ENCODE measurements at places on chromosomes 16 and 17. TPM values are rescaled to one million over a fixed set of nuclear protein-coding genes. Genes with fewer than 3 reads are reported as not detected.

DNA sequence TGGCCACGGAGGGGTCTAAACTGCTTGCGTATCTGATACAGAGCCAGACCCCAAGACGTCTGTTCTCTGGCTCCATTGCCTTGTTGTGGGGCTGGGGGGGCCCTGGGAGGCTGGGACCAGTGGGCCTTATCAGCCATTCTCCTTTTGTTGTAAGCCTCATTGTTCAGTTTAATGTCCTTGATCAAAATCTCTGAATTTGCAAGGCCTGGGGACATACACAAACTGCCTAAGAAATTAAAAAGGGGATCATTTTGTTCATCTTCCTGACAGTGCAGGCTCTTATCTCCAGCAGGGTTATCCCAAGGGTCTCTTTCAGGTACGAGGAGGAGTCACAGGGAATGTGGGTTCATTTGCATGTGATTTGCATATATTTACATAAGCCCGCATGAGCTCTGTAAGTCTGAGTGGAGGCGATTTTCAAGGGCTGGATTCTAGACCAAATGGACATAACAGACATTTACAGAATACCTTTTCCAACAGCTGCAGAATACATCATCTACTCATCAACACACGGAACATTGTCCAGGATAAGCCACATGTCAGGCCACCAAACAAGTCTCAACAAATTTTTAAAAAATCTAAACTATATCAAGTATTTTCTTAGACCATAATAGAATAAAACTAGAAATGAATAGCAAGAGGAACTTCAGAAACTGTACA, 269.8 kb downstream of the RBFOX1 start:
- DNase-seq = no peak

DNA sequence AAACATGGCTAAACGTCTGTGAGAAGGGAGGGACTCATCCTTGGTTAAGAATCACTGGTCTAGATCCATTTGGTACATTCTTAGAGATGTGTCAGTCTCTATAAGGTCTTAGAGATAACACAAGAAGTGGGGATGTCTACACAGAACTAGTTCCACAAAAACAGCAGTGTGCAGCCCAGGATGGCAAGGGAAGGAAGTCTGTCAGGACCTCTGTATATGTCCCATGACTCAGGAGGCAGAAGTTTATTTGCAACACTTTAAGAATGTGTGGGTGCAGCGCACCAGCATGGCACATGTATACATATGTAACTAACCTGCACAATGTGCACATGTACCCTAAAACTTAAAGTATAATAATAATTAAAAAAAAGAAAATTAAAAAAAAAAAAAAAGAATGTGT, 548.5 kb upstream of the SOX9 start:
- DNase-seq = no peak

GRCh38 chr16:19677402-19677801, 40.6 kb downstream of the KNOP1 start:
- DNase-seq = no peak

DNA sequence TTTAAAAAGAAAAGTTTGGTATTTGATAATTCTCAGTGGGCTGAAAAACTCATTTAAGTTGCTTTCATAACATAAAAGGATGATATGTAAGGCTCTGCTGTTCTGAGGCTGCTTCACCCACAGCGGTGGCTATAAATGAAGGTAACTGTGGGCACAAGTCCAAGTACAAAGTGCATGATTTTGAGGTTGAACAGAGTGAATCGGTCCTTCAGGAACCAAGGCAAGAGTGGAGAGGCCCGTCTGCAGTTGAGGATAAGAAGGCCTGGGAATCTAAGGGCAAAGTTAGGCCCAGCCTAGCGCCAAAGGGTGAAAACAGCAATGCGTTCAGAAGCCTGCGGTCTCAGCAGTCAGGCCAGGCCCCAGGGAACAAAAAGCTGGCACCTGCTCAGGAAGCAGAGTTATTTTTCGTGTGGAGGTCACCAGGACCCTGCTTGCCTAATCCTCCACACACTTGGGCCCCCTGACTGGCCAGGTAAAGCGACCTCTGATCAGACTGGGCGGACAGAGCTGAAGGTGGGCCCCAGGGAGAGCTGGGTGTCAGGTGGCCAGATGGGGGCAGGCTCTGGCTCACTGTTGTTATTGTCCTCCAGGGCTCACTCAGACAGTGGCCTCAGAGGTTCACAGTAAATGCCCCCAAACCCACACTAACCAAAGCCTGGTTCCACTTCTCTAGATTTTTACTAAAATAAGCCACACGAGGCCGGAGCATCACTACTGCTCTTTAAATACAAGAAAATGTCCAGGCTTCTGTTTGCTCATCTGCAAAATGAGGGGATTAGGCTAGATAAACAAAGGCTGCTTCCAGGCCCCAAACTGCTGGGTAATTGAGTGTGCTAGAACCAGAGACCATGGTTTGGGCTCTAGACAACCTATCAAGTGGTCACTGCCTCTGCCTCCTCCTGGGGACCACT, 46.5 kb downstream of the TEX2 start:
- peak; percentile 65 for DNase-seq

DNA sequence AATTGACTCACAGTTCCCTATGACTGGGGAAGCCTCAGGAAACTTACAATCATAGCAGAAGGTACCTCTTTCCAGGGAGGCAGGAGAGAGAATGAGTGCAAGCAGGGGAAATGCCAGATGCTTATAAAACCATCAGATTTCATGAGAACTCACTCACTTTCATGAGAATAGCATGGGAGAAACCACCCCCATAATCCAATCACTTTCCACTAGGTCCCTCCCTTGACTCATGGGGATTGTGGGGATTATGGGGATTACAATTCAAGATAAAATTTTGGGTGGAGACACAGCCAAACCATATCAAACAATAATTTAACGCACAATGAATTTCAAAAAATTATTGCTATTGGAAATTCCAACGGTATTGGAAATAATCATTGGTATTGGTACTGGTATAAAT, 15.1 kb downstream of the ABCA9 start:
- DNase-seq = no peak

GRCh38 chr16:14148016-14148415, 76.9 kb downstream of the MRTFB start:
- no peak for DNase-seq

GRCh38 chr17:11797803-11798202, 199.5 kb downstream of the ZNF18 start:
- no peak for DNase-seq

DNA sequence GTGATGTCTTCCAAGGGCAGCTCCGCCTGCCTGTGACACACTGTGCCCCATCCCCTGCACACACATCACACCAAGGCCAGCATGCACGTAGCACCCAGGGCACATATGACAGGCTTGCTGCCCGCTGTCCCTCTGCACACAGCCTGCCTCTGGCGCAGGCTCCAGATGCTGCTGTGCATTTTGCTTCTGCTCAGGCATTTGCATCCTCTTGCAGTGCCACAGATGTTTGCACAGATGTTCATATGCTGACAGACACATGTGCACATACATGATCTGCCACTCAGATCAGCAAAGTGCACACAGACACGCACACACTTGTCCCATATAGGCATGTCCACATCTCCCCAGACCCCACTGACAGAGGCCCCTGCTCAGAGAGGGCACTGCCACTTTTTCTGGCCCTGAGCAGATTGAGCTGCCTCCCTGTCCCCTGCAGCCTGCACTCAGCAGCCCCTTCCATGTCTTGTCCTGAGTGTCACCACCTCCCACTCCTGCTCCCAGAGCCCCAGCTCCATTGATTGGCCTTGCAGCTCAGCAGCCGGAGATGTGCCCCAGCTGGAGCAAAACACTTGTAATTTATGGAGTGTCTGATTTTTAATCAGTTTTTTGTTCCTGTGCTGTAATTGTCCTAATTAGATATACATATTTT, 115.1 kb upstream of the RPL38 start:
- DNase-seq = no peak

GRCh38 chr17:34319039-34319483, at the start of gene CCL8:
TSS of gene CCL8 (plus strand) at chr17:34319435. CDS start at chr17:34319502, 67 bp downstream.
- DNase-seq = no peak

DNA sequence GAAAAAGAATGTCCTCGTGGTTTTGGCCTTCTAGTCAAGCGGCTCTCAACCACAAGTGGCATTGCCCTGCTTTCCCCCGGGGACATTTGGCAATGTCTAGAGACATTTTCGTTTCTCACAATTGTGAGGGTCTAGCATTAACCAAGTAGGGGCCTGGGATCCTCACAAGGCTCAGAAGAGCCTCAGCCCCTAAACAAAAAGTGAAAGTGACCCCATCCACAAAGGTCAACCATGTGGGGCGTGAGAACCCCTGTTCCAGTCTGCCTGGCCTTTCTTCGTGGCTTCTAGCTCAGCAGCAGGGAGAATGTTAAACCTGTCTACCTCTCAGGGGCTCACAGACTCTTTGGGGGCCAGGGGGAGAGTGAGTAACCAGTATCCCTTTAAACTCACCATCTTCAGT, 4.8 kb upstream of the RPL38 start:
- DNase-seq = no peak

DNA sequence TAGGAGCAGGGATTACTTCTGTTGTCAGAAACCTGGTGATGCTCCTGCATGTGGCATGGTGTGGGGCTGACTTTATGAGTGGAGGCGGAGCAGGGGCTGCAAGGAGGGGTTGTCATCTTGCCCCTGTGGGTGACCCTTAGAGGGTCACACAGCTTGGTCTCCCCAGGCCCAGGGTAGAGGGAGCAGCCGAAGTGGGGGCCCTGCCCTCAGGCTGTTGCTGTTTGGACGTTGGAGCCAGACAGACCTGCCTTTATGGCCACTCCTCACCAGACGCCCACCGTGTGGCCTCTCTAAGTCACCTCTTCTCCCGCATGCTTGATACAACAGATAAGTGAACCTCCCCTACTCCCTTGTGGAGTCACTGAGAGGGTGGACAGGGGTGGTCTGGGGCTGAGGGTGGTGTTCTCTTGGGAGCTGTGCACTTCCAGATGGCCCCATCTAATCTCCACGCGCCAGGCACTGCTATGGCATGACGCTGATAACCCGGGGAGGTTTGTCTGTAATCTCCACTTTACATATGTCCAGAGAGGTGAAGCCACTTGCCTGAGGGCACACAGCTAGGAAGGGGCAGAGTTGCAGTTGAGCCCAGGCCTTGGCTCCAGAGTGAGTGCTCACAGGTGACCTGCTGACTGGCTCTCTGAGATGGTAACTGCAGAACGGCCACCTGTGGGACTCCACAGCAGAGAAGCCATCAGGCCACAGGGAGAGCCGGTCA, 10.0 kb downstream of the MAP2K3 start:
- no peak for DNase-seq

DNA sequence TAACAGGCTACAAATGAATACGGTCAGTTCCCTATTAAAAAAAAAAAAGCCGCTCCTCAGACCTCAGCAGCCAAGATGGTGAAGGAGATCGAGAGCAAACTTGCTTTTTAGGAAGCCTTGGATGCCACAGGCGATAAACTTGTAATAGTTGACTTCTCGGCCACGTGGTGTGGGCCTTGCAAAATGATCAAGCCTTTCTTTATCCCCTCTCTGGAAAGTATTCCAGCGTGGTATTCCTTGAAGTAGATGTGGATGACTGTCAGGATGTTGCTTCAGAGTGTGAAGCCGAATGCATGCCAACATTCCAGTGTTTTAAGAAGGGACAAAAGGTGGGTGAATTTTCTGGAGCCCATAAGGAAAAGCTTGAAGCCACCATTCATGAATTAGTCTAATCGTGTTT, 11.8 kb upstream of the GGT6 start:
- DNase-seq = no peak

- DNase-seq = peak; percentile 84
Observed at GRCh38 chr17:39687546-39688474, at the start of gene PGAP3. TSS of gene PGAP3 (minus strand) at chr17:39688057. CDS start at chr17:39688014, 43 bp downstream.

GRCh38 chr16:30700491-30700890, 1.5 kb downstream of the SRCAP start:
- no peak for DNase-seq

DNA sequence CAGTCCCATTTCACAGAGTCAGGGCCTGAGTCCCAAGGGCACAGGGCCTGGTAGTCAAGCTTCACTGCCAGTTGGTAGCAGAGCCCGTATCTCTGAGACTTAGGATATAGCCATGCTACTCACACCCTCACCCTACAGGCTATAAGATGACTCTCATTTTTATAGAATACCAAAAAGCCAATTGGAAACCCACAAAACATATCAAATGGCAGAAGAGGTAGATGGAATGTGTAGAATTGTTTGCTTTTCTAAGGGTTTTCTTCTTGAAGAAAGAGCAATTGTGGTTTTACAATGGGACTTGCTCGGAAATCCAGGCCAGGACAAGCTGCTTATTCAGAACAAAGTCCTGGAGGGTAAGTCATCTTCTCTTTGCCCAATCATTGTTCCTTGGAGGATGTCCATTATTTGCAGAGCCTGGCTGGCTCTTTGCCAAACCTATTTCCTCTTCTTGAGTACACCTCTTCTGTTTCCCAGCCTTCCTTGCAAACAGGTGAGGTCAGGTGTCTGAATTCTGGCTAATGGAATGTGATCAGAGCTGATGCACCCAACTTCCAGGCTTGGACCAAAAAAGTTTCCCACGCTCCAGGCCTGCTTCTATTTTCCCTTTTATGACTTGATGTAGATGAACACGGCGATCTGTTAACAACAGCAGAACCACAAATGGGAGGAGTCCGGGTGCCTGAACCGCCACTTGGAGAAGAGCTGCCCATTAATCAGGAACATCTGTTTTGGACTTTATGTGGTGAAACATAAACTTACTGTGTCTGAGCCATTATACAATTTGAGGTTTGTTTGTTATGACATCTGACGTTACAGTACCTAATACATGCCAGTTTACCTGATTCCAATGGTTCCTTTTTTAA, 16.9 kb upstream of the CCL22 start:
- peak; percentile 25 for DNase-seq

DNA sequence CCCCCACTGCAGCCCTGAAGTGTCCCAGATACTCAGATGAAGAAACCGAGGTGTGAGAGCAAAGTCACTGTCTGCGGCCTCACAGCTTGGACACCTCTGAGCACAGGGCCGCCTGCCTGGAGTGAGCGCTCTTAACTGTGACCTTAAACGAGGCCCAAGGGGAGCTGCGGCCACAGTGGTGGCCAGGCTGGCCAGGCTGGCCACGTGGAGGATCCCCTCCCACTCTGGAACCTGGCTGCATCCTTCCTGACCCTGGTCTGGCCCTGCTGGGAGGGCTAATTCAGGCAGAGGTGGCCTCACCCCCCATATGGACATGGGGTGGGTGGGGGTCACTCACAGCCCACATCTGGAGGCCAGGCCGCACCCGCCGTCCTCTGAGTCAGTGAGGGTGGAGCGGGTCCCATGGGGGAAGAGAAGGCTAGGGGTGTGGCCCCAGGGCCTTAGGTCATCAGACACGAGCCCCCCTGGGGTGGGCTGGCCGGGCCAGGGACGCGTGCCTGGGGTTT, 6.6 kb downstream of the VASN start:
- DNase-seq = no peak

DNA sequence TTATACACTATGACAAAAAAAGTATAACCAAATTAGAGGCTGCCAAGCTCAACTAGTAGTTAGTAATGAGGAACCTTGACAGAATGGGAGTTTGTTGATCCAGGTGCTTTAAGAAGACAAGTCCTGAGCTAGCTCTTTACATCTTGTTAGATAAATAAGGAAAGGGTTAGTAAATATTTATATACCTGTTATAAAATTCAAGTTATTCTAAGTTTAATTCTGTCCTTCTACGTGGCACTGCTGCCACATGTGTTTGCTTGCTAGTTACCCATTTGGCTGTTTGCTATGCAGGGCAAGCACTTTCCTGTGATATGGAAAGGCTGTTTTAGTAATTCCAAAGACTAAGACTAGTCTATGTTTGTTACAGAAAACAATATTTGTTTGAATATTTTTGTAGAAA, 180.5 kb downstream of the MYO1D start:
- DNase-seq = no peak

GRCh38 chr17:69534235-69534621, 119.7 kb downstream of the MAP2K6 start:
- no peak for DNase-seq

GRCh38 chr16:48575471-48576050, 34.4 kb downstream of the N4BP1 start:
- DNase-seq = no peak

Gene ASB16
- 10.5 TPM for total RNA-seq

Gene NEUROD2
- not detected for total RNA-seq

Gene HEATR3
- 25.7 TPM for total RNA-seq
